Thoracic aorta (tissue), 2 donors: ENCODE measurements at places on chromosomes 16 and 17. TPM values are rescaled to one million over a fixed set of nuclear protein-coding genes. Genes with fewer than 3 reads are reported as not detected.

FBXW10 gene
- not detected for total RNA-seq

GRCh38 chr16:67022531-67023214, 6.3 kb upstream of the CBFB start:
- no peak overlapping the region for H3K27ac ChIP-seq
- no peaks in the 10 kb centered on the region for H3K27me3 ChIP-seq
- DNase-seq, result no peak
- H3K36me3 ChIP-seq, result no peaks in the 10 kb centered on the region
- no peaks in the 10 kb centered on the region for H3K4me1 ChIP-seq

DNA sequence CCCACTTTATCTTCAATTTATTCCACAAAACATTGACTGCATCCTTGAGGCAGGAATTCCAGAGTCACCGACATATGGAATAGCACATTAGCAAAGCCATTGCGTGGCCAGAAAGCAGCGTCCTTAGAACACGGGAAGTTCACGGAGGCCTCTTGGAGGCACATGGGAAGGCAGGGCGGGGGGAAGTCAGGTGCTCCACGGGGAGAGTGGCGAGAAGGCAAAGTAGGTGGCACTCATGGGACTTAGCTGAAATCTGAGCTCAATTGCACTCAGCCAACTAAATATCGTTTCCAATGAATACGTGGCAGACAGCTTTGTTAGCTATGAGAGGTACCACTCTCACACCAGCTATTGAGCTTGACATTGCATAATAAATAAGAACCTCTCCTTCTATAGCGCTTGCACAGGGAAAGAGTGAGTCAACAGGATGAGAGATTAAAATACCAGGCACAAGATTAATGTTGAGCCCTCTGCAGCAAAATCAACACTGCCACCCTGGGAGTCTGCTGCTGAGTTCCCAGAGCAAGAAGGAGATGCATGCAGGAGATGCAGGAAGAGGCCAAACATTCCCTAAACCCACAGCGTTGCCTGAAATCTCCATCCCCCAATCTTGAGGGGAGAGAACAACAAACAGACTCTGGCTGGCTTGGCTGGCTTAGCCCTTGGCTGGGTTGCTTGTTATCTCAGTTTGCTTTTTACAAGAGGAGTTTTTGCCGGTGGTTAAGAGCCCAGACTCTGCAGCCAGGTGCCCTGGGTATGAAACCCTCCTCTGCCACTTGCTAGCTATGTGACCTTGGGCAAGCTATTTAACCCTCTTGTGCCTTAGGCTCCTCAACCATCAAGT, 28.8 kb downstream of the ABCC12 start:
- no peak overlapping the region for H3K4me3 ChIP-seq
- H3K27ac ChIP-seq, result no peak overlapping the region
- H3K4me1 ChIP-seq, result peaks cover 4% of the 10 kb centered on the region
- DNase-seq, result no peak
- no peaks in the 10 kb centered on the region for H3K36me3 ChIP-seq

- H3K27ac ChIP-seq, result no peak overlapping the region
- no peaks in the 10 kb centered on the region for H3K27me3 ChIP-seq
- H3K36me3 ChIP-seq, result no peaks in the 10 kb centered on the region
- H3K4me3 ChIP-seq, result no peak overlapping the region
These were observed 211.9 kb downstream of the STX8 start for GRCh38 chr17:9363440-9364350.

DNA sequence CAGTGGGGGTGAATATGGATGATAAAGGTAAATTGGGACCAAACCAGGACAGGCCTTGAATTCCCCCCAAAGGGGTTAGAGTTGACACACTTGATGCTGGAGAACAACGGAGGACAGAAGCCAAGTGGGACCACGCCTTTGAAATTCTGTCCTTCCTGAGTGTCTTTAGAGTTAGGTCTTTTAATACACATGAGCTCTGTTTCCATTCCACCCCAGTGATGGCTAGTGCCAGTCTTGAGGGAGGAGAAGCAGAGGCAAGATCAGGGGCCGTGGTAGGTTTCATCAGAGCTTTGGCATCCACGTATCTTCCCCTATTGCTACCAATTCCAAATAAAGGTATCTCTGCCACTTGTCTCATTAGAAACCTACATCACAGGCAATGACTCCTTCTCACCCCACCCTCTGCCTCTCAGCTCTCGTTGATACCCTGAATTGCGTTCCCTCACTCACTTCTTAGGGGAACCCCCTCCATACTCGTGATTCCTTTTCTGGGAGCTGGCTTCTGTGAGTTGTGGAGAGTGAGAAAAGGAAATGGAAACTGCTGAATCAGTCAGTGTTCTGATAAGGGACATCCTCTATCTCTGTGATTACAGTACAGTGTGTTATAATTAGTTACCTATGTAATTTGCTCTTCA, 2.4 kb upstream of the CCL3L1 start:
- H3K4me3 ChIP-seq, result no peak overlapping the region
- H3K4me1 ChIP-seq, result no peaks in the 10 kb centered on the region
- H3K27me3 ChIP-seq, result no peaks in the 10 kb centered on the region
- no peaks in the 10 kb centered on the region for H3K36me3 ChIP-seq
- no peak for DNase-seq
- H3K27ac ChIP-seq, result no peak overlapping the region
